ENCODE measurements at places on chromosomes 7 and 10.

DNA sequence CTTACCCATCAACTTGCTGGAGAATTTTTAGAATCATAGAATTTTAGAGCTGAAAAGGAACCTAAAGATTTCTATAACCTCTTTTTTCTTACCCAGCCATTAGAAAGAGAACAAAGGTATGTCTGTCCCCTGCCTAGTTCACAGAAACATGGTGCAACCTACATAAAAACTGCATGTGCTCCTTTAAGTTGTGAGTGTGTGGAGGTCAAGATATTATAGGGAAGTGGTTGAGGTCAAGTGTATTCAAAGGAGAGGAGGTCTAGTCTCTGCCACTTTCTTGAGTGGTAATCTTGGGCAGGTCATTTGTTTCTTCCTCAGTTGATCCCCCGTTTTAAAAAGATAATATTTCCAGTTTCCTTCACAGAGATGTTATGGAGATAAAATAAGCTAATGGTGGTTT is 6.4 kb downstream of the UBTD1 start:
- no peak for DNase-seq

GRCh38 chr7:155867734-155868400 is 55.6 kb upstream of the SHH start:
- DNase-seq = no peak

DNA sequence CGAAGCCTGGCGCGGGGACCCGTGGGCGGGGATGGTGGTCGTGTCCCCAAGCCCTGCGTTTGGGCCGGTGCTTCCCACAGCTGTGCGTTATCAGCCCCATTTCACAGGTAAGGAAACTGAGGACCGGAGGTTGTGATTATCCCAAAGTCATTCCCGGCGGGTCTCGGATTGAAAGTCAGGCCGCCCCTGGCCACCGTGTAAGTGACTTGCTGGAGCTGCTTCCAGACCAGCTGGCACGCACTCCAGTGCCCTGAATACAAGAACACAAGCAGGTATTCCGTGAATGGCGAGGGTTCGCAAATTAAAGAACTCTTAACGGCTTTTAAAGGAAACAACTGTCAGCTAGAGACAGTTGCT is 675 bp upstream of the ATE1 start:
- no peak for DNase-seq

DNA sequence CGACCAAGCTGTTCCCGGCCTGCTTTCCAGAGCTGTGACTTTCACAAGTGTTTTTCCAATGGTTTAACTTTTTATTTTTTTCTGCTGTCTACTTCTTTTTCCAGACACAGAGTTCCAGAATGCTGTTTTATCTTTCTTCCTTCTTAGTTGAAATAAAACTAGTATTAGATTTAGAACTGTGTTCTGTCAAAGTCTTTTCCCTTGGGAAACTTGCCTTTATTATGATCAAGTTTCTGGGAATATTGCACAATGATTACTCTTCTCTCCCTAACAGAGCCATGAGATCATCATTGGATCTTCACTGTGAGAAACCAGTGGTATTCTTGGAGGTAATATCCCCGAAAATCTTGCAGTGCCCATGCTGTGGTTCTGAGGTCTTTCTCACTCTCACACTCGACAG is 104.9 kb upstream of the KCND2 start:
- no peak for DNase-seq
